ENCODE measurements at places on chromosomes 1 and 21. TPM values are rescaled to one million over a fixed set of nuclear protein-coding genes. Genes with fewer than 3 reads are reported as not detected.

RAB7B gene
- not detected for total RNA-seq

LRP8 gene
- total RNA-seq, result 9.9 TPM

MPL gene
- not detected for total RNA-seq

ADAM30 gene
- not detected for total RNA-seq

NFASC gene
- not detected for total RNA-seq

TRIM63 gene
- not detected for total RNA-seq

CAMK1G gene
- total RNA-seq, result not detected

CDK18 gene
- total RNA-seq, result 3.0 TPM

FBXO28 gene
- 25.2 TPM for total RNA-seq

PTGER3 gene
- not detected for total RNA-seq

MYOG gene
- not detected for total RNA-seq

TNNT2 gene
- total RNA-seq, result not detected

NPPA gene
- total RNA-seq, result not detected

Measured in naive thymus-derived CD4-positive, alpha-beta T cell (primary cell).